Midbrain (tissue), 1 donor: ENCODE measurements at places on chromosomes 2 and 18.
A peak's percentile ranks its signal among the peaks of the same experiment; 100 is the strongest.

- DNase-seq, result no peak
Observed at GRCh38 chr2:234691214-234691575, 194.3 kb upstream of the ARL4C start.

- DNase-seq, result no peak
Observed at GRCh38 chr2:185069107-185069506, 470.8 kb downstream of the ZNF804A start.

GRCh38 chr18:25136416-25137196, 215.4 kb downstream of the ZNF521 start:
- DNase-seq, result no peak

DNA sequence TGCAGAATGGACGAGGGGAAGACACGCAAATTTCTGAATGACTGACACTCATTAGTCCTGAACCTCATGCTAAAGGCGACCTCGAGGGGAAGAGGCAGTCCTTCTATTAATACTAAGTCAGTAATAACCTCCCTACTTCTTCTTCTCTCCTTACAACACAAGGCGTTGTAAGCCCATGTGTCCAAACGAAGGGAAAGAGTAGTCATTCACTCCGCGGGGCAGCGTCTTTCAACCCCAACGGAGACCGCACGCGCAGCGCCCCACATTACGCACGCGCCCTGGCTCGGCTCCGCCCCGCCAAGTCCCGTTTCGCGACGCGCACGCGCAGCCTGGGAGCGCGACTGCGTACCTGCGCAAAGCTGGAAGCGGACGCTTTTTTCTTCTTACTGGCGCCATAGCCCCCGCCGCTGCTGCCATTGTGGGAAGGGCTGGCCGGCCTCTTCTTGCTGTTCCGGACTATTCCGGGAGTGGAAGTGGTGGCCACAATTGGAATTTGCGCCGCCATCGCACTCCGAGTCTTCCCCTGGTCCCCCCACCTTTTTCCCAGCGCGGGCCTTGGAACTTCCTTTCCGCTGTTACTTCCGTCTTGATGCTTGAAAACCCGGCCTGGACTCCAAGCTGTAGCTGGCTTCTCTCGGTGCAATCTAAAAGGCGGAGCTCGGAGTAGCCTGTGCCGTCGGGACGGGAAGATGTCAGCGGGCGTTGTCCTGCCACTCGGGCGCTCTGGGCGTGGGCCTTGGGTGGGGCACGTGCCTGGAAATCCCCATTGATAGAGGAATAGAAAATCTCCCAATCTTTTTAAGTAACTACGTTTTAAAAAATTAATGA, at the start of gene INO80C:
TSS of gene INO80C (minus strand) at position 591 of the 828 bp plus-strand sequence. CDS start at position 505, 86 bp downstream.
- peak; percentile 94 for DNase-seq

GRCh38 chr18:75810961-75811551, 383.6 kb upstream of the SMIM21 start:
- DNase-seq, result no peak

GRCh38 chr2:121689356-121689755, 40.1 kb upstream of the CLASP1 start:
- peak; percentile 4 for DNase-seq

- no peak for DNase-seq
Observed at GRCh38 chr2:98441706-98442450, 2.8 kb upstream of the INPP4A start.

GRCh38 chr18:45287531-45287930, 327.7 kb upstream of the SLC14A2 start:
- DNase-seq, result no peak

DNA sequence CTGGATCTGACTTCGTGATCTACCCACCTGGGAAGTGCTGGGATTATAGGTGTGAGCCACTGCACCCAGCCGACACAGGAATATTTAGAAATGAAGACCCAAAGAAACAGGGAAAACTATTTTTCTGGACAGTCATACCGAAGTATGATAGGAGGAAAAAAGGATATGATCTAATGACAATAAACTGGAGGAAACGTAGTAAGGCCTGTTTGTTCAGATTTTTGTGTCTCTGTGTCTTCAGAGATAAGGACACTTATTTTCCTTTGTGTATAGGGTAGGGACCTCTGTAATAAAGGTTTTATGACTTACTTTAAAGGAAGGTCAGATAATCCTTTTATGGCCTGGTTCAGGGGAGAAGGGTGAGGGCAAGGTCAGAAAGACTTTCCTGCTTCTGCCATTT, 55.9 kb downstream of the GTF2A1L start:
- no peak for DNase-seq

- DNase-seq, result no peak
Observed at GRCh38 chr2:105571445-105571987, 172.7 kb upstream of the FHL2 start.

DNA sequence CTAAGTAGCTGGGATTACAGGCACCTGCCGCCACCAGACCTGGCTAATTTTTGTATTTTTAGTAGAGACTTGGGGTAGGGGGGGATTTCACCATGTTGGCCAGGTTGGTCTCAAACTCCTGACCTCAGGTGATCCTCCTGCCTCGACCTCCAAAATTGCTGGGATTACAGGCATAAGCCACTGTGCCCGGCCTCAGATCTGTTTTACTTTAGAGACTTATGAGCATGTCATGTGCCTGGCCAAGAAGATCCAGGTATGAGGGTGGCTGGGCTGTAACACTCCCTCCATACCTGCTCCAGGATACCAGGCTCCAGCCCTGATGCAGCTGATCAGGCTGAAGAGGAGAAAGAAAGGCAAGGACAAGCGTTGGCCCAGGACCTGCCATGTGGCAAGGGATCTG, 125.0 kb downstream of the LPIN1 start:
- no peak for DNase-seq

DNA sequence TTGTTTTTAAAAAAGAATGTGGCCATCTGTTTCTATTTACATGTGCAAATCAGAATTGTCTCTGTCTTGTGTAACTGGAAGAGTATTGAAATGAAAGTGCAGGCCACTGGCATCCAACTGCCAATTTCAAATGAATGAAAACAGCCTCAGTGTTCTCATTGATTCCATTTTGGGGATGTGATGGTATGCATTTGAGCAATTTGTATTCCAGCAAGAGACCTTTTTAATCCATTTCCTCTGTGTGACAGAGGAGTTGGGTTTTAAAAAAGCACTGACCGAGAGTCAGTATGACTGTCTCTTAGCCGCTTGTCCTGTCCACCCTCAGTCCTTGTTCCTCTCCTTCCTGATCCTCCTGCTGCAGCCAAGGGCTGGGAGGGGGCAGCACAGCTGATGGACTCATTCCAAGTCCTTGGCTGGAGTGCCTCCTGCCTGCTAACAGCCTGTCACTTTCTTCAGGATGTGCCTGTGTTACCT, 50.0 kb downstream of the ASAP2 start:
- peak; percentile 69 for DNase-seq

GRCh38 chr2:156999661-157000060, 257.8 kb upstream of the GALNT5 start:
- DNase-seq, result no peak

DNA sequence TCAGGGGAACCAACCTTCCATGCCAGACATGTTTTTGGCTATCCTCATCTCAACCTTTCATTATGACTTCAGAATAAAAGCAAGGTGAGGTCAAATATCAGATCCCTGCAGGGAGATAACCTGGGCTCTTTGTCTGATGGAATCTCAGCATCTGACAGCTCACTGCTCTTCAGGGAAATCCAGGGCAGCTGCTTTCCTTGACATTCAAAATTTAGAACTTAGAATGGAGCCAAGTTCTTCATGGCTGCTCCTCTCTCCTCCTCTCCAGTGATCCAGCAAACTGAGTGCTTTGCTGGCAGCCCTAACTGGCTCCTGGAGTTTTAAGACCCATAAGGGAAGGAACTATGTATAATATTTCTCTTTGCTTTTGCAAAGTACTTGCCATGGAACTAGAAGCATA, 716.3 kb downstream of the TSN start:
- no peak for DNase-seq

GRCh38 chr18:26621161-26622026, 73.0 kb upstream of the KCTD1 start:
- DNase-seq, result peak; percentile 53

GRCh38 chr2:192099742-192100141, 95.0 kb downstream of the TMEFF2 start:
- DNase-seq, result no peak

- DNase-seq, result no peak
Observed at GRCh38 chr2:86661333-86661732, 37.7 kb upstream of the RNF103 start.

GRCh38 chr2:19807866-19808265, 93.9 kb downstream of the TTC32 start:
- DNase-seq, result no peak

DNA sequence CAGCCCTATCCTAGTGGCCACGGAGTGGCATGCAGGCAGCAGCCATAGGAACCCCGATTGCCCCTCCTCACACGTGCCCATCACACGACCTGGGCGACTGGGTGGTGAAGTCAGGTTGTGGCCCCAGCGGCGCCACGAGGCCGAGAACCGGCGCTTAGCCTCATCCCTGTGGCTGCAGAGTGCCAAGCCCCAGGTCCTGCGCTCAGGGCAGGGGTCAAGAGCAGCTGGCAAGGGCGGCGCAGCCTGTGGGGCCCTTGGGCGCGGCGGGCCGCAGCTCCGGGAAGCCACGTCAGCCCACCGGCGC, 73.3 kb downstream of the RPIA start:
- no peak for DNase-seq

DNA sequence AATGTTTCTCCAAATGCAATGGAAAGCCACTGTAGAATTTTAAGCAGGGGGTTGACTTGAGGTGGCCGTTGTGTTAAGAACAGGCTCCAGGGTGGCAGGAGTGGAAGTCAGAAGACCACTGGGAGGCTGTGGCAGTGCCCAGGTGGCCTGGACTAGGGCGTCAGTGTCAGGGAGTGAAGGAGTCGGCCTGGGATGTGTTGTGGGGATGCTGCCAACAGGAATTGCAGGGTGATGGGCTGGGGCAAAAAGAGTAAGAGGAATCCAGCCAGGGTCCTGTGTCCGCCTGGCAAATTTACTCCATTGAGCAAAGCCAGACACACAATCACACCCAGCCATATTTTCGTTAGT, 55.1 kb downstream of the ACAA2 start:
- DNase-seq, result no peak

- no peak for DNase-seq
Observed at GRCh38 chr2:48771241-48772014, 15.9 kb upstream of the LHCGR start.

- DNase-seq, result no peak
Observed at GRCh38 chr2:1665761-1666505, 78.4 kb downstream of the PXDN start.

- DNase-seq, result no peak
Observed at GRCh38 chr2:233532971-233533370, 33.6 kb downstream of the USP40 start.

DNA sequence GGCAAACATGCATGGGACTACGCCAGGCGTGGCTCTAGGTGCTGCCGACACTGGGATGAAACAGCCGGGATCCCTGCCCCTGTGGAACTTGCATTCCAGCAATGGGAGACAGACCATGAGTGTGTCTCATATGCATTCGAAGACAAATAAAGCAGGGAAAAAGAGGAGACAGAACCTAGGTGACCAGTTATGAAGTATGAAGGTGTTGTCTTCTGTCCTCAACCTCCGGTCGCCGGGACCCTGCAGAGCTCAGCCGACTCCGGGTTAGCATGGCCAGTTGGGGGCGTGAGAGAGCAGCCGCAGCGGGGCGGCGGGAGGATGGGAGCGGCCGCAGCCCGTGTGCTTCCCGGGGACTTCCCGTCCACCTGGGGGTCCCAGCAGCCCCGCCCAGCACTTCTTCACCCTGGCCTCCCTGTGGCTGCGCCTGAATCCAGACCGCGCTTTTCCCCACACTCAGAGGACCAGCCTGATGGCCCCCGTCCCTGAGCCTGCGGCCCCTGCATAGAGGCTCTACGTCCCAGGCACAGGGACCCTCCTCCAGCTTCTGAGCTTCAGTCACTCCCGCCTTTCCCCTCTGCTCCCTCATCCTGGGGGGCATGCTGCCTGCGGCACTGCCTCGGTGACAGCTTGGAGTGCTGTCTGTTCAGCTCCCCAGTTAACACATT, 11.4 kb downstream of the ID2 start:
- DNase-seq, result peak; percentile 58

DNA sequence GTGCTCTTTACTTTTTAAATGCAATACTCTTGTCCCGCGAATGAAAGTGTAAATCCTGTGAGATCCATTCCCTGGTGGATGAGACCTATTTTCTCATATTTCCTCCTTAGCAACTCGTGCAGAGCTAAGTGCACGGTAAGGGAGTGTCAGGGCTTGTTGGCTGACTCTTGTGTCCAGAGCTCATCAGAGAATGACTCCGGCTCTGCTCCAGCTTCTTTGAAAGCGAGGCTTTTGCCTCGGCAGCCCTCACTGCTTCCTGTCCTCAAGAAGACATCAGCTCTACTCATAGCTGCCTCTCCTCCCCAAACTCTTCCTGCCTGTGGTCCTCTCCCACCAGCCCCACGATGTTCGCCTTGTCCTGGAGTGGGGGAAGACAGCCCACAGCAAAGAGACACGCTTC, 70.7 kb downstream of the LIPG start:
- DNase-seq, result no peak

GRCh38 chr2:138235041-138235440, 266.5 kb upstream of the SPOPL start:
- no peak for DNase-seq

DNA sequence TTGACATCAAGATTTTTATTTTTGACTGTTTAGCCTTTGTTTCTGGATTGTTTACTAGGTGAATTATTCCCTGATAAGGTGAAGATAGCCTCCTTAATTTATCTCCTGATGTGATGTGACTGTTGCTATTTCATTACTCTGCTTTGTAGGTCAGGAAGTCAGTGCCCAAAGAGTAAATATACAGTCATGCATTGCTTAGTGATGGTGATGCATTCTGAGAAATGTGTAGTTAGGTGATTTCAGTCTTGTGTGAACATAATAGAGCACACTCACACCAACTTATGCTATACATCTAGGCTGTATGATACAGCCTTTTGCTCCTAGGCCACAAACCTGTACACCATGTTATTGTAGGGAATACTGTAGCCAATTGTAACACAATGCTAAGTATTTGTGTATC, 102.4 kb upstream of the THUMPD2 start:
- no peak for DNase-seq

- no peak for DNase-seq
Observed at GRCh38 chr2:6921321-6921922, 4.2 kb downstream of the RNF144A start.

DNA sequence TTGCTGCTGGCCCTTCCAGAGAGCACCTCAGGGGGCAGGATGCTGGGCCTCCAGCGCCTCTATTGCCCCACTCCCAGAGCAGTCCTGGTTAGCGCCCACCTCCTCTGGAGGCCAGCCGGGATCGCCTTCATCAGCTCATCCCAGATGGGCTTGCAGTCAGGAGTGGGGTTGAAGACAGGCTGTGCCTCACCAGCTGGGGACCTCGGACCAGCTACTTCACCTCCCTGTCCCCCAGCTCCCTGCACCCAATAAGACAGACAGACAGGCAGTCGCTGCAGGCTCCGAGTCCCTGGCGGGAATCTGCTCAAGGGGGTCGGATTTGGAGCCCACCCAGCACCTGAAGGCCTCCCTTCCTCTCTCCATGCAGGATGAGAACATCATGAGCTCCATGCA, 18.9 kb upstream of the FAHD2A start:
- no peak for DNase-seq

- no peak for DNase-seq
Observed at GRCh38 chr2:152874955-152875354, 156.5 kb downstream of the ARL6IP6 start.

- DNase-seq, result no peak
Observed at GRCh38 chr2:145064511-145064910, 544.6 kb upstream of the ZEB2 start.

GRCh38 chr2:172806493-172806892, 70.8 kb downstream of the RAPGEF4 start:
- peak; percentile 64 for DNase-seq

GRCh38 chr18:55587418-55588110, 428 bp downstream of the TCF4 start:
- peak; percentile 64 for DNase-seq

- DNase-seq, result no peak
Observed at GRCh38 chr2:44943693-44944101, 2.2 kb downstream of the SIX3 start.

GRCh38 chr18:60197671-60198462, 174.7 kb downstream of the MC4R start:
- no peak for DNase-seq
